ENCODE measurements at places on chromosomes 1 and 21. TPM values are rescaled to one million over a fixed set of nuclear protein-coding genes. Genes with fewer than 3 reads are reported as not detected.

- DNase-seq = no peak
Observed at GRCh38 chr1:207344221-207344620, 22.7 kb downstream of the CD55 start.

DNA sequence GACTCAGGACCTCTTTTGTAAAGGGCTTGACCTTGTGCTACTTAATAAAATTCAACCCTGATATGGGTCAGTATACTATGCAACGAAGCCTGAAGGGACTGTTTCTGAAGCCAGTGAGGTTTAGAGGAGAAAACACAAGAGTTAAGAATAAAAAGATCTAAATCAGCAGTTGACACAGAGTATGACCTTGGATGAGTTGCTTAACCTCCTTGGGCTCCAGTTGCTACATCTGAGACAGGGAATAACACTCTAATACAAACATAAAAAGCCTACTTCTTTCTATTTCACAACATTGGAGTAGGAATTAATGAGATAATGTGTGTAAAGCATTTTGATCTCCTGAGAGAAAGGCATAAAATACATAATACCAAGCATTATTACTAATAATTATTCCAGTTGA is 882.4 kb upstream of the ADGRL2 start:
- no peak for DNase-seq

GRCh38 chr1:56644919-56645676 is at the start of gene PRKAA2:
PRKAA2 (plus strand) TSS chr1:56645314; CDS start chr1:56645388, 74 bp downstream.
- no peak for DNase-seq

- DNase-seq = no peak
Observed at GRCh38 chr1:36411674-36412648, 14.3 kb upstream of the LSM10 start.

GRCh38 chr1:21811875-21812305 is at the start of gene LDLRAD2:
LDLRAD2 (plus strand) TSS chr1:21812265; CDS start chr1:21812452, 187 bp downstream.
- no peak for DNase-seq

DNA sequence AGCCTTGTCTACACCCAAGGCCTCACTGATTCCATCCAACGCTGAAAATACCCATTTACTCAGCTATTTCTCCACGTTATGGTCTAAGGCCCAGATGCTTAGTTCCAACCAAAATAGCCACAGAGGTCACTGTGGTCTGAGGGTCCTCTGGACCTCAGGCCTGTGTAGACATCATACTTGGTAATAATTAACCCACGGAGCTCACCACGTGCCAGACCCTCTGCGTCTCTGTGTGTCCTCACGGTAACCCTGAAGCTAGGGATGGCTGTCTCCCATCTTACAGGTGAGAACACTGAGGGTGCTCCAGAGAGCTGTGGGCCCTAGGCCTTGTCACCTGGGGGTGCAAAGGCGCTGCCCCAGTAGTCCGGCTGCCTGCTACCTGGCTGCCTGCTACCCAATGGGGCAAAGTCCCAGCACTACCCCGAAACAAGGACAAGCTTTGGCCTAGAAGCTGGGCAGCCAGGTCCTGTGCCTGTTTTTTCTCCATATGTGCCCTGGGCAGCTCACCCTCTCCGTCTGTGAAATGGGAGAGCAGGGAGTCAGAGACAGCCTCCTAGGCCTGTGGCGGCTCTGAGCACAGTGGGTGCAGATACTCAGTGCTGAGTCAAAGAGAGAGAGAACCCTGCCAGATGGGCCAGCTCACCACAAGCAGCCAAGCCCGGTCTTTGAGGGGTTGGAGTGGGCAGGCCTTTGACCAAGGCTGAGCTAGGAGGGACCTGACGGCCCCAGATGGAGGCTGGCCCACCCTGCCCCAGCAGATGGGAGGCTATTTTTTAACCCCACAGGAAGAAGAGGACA is 17.0 kb upstream of the RUNX3 start:
- DNase-seq = no peak

IL19 gene
- not detected for total RNA-seq

LMNA gene
- 767 TPM for total RNA-seq

GRCh38 chr1:77039739-77040138 is 172.5 kb downstream of the ST6GALNAC5 start:
- DNase-seq = no peak

LIN9 gene
- 3.6 TPM for total RNA-seq

GRCh38 chr1:84754386-84754703 is 64.1 kb upstream of the SSX2IP start:
- DNase-seq = no peak

GRCh38 chr1:26768755-26769154 is 19.0 kb upstream of the PIGV start:
- DNase-seq = no peak

DNA sequence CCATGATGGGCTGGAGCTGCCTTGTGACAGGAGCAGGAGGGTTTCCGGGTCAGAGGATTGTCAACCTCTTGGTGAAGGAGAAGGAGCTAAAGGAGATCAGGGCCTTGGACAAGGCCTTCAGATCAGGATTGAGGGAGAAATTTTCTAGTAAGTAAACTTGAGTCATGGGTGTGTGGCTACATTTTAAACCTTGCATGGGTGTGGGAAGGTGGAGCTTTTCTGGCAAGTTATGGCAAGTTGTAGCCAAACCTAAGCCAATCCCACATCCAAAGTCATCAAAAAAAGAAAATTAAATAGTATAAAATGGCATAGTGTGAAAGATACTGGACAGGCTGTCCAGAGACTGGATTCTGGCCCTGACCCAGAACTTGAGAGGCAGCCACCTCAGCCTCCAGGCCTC is 39.8 kb upstream of the HSD3B1 start:
- DNase-seq = no peak

GRCh38 chr1:155858800-155859233 is 550 bp upstream of the SYT11 start:
- DNase-seq = no peak

DNA sequence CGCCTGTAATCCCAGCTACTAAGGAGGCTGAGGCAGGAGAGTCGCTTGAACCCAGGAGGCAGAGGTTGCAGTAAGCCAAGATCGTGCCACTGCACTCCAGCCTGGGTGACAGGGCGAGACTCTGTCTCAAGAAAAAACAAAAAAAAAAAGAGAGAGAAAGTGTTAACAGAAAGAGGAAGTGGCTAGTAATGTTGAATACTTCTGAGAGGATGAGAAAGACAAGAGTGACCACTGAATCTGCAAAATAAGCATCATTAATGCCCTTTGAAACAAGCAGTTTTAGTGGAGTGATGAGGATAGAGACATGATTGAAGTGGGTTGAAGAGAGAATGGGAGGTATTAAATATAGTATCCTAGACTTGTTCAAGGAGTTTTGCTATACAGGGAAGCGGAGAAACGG is 11.7 kb downstream of the MPZ start:
- DNase-seq = no peak

DNA sequence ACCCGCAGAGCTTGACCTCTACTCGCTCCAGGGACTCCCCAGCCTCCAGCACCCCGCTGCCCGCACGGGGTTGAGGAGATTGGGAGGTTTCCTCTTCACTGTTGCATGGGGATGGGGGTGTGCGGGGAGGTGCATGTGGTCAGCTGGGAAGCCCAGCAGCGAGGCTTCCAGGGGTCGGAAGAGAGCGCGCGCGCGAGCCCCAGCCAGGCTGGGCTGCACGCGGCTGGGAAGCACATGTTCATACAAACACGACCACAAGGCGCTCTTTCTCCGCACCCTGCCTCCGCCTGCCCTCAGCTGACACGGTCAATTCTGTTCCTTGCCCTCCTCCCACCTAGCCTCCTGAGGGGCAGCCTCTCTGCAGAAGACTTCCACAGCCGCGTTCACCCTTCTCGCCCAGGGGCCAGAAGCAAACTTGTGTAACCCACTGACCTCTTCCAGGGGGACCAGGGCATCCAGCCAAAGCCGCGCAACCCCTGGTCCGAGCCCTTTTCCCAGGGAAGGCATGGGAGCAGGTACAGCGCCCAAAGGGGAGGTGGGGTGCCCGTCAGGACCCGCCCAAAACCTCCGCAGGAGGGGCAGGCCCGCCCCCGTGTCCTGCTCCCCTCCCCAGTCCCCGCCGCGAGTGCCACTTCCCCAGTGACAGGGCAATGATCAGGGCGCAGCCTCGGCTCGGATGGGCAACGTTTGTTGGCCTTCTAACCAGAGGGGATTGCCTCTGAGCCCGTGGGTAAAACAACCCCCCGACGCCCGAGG is 1.3 kb downstream of the COL24A1 start:
- DNase-seq = no peak

- no peak for DNase-seq
Observed at GRCh38 chr1:58882322-58882948, 98.6 kb upstream of the JUN start.

IL22RA1 gene
- not detected for total RNA-seq

KCNN3 gene
- total RNA-seq = 4.8 TPM

- DNase-seq = no peak
Observed at GRCh38 chr1:191696354-191696753, 461.9 kb upstream of the RGS18 start.

- DNase-seq = no peak
Observed at GRCh38 chr21:44701541-44701940, 4.6 kb downstream of the KRTAP10-12 start.

SRGAP2C gene
- 22.3 TPM for total RNA-seq

- no peak for DNase-seq
Observed at GRCh38 chr1:68230901-68231626, 1.3 kb downstream of the WLS start.

- DNase-seq = no peak
Observed at GRCh38 chr1:22143065-22144033, at the start of gene WNT4. WNT4 (minus strand) TSS chr1:22143097; CDS start chr1:22142922, 175 bp downstream.

DNA sequence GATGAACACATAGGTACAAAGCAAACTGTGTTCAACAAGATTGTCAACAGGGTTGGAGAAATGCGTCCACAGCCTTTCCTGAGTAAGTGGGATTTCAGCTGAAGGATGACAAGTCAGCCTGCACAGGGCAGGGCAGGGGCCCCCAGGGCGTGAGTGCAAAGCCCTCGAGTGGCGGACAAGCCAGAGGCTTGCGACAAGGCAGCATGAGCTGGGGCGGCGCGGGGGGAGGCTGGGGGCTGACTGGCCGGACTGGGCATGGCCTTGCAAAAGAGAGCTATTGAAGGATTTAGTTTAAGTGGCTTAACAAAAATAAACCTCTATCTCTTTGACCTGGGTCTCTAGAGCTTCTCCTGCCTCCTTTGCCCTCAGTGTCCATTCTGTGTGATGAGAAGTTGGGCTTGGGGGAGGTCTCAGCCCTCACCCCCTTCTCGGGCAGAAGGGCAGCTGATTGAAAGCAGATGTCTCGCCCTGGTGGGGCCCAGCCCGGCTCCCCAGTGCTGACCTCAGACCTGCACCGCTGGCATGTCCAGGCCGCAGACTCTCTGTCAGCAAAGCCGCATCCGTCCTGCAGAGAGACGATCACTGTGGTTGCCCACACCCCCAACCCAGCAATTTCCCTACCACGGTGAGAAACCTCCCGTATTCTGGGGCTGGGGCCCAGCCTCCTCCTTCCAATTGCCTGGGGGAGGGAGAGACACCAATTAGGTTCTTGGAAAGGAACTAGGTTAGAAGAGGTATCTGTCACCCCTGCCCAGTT is 24.3 kb upstream of the EPS8L3 start:
- no peak for DNase-seq

IGSF21 gene
- not detected for total RNA-seq

- no peak for DNase-seq
Observed at GRCh38 chr1:168656485-168656884, 72.5 kb downstream of the DPT start.

GRCh38 chr1:36223381-36223995 is 755 bp upstream of the THRAP3 start:
- DNase-seq = no peak

DNA sequence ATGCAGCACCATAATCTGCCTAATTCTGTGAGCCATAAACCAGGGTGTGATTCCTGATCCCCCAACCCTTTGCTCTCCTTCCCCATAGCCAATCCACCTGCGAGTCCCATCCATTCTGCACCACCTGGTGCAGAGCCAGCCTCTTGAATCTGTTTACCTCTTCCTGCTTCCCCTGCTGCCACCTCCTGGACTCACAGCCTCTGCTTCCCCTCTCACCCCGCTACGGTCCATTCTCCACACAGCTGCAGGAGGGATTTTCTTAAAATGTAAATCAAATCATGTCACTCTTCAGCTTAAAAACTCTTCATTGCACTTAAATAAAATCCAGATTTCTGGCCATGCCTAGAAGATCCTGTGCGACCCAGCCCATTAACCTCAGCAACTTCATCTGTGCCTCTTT is 186.7 kb downstream of the FOXD2 start:
- no peak for DNase-seq

RNF187 gene
- 81.3 TPM for total RNA-seq

GRCh38 chr1:220890602-220891001 is 11.4 kb downstream of the HLX start:
- no peak for DNase-seq

APOBEC4 gene
- not detected for total RNA-seq

DNA sequence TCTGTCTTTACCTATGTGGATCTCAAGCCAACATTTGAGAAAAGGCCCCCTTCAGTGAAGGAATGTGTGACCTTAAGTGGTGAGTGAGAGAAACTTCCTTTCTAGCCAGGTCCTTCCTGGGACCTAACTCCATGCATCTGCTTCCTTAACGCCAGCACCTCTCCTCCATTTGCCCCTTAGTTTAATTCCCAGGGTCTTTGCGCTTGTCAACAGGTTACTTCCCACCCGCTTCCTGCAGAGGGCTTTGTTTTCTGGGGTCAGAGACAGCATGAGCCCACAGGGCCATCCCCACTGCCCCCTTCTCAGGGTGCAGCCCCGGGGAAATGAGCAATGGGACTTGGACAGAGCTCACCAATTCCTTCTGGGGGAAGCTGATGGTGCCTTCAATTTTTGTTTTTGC is 54.8 kb downstream of the EVA1C start:
- DNase-seq = no peak

GRCh38 chr1:224433701-224434672 is 610 bp downstream of the WDR26 start:
- no peak for DNase-seq

DNA sequence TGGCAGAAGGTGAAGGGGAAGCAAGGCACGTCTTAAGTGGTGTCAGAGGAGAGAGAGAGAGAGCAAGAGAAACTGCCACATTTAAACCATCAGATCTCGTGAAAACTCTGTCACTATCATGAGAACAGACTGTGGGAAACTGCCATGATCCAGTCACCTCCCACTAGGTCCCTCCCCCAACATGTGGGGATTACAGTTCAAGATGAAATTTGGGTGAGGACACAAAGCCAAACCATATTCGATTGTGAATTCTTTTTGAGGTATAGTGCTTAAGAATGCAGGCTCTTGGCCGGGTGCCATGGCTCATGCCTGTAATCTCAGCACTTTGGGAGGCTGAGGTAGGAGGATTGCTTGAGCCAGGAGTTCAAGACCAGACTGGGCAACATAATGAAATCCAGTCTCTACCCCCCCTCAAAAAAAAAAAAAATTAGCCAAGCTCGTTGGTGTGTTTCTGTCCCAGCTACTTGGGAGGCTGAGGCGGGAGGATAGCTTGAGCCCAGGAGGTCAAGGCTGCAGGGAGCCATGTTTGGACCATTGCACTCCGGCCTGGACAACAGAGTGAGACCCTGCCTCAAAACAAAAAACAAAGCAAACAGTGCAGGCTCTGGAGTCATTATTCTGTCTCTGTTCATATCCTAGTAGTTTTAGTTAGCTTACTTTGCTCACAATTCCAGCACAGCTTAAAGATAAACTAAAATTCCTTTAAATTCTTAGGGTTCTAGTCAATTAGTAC is 6.0 kb downstream of the ZCCHC17 start:
- no peak for DNase-seq
